ENCODE measurements at places on chromosomes 16 and 17.

GRCh38 chr16:86297866-86298757, 212.2 kb upstream of the FOXF1 start:
- no peak for DNase-seq

GRCh38 chr17:81423698-81424071, 28.4 kb downstream of the BAHCC1 start:
- no peak for DNase-seq

DNA sequence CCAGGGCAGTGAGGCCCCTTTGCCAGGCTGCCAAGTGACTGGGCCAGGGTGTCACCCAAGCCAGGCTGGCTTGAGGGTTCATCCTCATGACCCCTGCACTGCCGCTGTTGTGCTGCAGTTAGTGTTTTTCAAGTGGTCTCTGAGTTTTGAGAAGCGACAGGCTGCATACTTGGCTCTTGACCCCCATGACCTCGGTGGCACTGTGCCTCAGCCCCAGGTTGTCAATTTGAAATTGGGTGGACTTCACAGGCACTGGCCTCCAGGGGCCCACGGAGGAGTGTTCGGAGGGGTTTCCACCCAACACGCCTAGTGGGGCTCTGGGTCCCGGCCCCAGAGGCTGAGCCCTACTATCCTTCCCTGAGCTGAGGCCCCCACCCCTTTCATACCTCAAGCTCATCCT, 42.7 kb downstream of the DHRS7B start:
- DNase-seq = no peak

DNA sequence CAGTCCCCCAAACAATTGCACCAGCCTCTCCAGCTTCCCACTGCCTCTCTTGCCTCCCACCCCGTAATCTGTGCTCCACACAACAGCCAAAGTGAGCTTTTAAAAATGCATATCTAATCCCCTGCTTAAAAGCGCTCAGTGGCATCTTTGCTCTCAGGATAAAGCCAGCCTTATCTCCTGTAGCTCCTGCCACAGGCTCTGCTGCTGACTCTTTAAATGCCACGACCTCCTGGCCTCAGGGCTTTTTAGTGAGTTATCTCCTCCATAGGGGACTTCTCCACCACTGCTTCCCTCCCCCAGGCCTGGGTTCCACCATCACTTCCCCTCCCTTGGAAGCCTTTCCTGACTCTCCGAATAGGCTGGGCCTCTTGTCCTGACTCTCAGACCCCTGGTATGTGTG, 98.6 kb downstream of the GNAO1 start:
- no peak for DNase-seq

DNA sequence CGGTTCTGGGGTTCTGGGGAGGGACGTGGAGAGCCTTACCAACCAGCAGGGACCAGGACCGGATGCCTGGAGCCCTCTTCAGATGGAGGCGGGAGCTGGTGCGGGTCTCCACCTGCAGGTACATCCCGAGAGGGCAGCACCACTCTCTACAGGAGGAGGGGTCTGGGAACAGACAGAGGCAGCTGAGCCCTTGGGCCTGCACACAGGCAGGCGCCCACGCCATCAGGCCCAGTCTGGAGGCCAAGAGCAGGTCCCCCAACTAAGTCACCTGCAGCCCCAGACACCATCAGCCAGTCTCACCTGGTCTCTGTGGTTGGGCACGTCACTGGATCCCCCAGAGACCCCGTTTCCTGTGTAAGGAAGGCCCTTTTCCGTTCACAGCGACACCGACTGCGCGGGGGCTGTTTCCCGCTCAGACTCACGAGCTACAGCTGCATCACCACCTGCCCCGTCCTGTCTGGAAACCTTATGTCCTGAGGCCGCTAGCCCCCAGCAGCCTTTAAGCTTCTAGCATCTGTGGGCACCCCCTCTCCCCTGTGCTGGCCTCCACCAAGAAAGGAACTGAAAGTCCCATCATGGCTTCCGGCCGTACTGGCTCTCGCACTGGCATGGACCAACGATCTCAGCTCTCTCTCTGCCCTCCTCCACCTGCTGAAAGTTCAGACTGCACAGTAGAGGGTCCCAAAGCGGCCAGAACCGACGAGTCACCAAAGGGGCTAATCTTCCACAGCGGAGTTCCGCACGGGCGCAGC, 1.2 kb downstream of the CYBC1 start:
- DNase-seq = no peak

DNA sequence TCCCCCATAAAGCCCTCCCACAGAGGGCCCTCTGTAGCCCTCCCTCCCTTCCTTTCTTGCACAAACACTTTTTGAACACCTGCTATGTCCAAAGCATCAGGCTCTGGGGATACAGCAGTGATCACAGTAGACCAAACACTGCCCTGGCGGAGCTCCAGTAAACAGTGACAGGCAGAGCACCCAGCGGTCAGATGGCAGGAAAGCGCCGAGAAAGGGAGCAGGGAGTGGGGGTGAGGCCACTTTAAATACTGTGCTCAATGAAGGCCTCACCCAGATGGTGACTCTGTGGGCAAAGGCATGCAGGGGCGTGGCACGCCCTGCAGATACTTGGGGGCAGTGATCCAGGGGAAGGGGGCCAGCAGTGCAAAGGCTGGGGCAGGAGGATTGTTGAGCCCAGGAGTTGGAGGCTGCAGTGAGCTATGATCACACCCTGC, 7.6 kb downstream of the PRR29 start:
- no peak for DNase-seq

GRCh38 chr16:12341423-12341822, 364.9 kb downstream of the SNX29 start:
- no peak for DNase-seq

- peak; percentile 60 for DNase-seq
These were observed at the start of gene ADCY7 for GRCh38 chr16:50266337-50267091. ADCY7 (plus strand) TSS chr16:50266551; CDS start chr16:50288180, 21,629 bp downstream.

- no peak for DNase-seq
These were observed 38.5 kb downstream of the MSI2 start for GRCh38 chr17:57294629-57295501.

- DNase-seq = no peak
These were observed 172.5 kb downstream of the CCDC182 start for GRCh38 chr17:57572600-57572999.

DNA sequence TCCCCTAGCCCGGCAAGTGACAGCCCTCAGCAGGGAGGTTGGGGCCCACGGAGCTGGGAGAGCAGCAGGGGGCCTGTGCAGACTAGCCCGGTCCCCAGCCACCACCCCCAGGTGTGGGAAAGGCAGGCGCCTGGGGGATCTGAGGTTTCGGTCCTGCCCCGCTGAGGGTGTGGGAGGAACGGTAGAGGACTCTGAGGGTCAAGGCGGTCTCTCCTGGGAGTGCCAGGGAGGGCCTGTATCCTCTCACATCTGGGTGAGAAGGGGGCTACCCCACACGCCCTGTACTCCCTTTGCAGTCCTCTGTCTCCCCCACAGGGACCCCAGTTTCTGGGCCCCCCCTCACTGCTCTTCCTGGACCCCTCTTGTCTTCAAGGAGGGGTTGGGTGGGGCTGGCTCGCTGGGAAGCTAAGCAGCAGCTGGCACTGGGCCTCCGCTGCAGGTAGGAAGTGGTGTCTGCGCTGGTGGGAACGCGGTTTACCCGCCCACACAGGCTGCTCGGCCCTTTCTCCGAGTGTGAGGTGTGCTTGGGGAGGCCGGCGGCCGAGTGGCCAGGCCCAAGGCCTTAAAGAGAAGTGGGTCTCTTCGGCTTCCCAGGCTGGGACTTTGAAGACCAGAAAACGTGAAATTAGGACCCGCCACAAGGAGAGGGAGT, 15.4 kb downstream of the CD7 start:
- no peak for DNase-seq

GRCh38 chr16:49672753-49673152, 183.2 kb downstream of the ZNF423 start:
- DNase-seq = no peak

DNA sequence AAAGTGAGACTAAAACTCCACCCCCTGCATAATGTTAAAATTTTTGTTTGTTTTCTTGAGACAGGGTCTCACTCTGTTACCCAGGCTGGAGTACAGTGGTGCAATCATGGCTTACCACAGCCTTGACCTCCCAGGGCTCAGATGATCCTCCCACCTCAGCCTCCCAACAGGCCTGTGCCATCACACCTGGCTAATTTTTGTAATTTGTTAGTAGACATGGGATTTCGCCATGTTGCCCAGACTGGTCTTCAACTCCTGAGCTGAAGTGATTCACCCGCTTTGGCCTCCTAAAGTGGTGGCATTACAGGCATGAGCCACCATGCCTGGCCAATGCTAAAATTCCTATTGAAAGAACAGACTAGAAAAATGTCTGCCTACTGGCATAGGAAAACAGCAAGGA, 103.8 kb downstream of the TRIM37 start:
- DNase-seq = no peak

- no peak for DNase-seq
These were observed 637 bp downstream of the RPL23A start for GRCh38 chr17:28720247-28720996.

DNA sequence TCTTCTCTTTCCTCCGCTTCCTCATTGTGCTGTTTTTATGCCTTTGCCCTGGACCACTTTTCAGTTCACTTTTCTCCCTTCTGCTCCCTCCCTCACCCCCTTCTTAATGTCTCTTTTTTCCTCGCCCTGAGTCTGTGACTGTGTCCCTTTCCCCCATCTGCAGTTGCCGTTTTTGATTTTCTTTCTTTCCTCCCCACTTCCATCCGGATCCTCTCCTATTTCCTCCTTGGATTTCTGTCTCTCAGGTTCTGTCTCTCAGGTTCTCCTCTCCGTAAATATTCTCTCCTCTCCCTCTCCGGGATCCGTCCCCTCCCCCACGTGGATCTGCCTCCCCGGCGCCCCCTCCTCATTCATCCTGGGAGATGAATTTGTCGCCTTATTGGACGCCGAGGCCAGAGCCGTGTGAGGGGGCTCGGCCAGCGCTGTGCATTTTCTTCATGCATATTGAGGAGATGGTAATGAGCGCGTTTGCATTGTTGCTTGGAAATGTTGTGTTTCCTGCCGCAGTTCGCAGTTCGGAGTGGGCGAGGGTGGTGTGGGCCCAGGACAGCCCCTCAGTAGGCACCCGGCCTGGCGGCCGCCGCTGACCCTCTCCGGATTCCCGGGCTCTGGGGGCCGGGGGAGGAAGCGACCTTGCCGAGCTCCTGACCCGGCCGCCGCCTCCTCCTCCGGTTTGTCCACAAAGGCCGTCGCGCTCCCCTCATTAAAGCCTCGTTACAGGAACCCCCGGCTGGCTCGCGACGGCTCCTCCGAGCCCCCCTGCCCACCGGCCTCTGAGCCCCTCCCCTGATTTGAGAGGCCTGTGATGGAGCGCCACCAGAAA, 4.5 kb upstream of the IRX3 start:
- DNase-seq = no peak

- DNase-seq = no peak
These were observed 49.3 kb upstream of the BCO1 start for GRCh38 chr16:81189100-81189664.

DNA sequence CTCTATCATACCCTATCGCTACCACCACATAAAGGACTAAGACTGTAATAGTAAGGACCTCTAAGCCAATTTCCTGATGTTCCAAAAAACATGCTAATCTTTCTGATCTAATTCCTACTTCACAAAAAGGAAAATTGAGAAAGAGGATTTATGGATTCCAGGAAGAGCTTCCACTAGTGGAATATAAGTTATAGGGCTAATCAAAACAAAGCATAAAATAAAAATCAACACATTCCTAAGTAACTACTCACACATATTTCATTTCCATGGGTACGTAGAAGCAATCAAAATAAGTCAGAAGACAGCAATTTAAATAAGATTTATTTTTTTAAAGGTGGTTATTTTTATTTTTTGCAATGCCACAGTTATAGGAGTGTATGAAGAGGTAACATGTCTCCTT, 12.4 kb downstream of the CCDC43 start:
- DNase-seq = no peak

DNA sequence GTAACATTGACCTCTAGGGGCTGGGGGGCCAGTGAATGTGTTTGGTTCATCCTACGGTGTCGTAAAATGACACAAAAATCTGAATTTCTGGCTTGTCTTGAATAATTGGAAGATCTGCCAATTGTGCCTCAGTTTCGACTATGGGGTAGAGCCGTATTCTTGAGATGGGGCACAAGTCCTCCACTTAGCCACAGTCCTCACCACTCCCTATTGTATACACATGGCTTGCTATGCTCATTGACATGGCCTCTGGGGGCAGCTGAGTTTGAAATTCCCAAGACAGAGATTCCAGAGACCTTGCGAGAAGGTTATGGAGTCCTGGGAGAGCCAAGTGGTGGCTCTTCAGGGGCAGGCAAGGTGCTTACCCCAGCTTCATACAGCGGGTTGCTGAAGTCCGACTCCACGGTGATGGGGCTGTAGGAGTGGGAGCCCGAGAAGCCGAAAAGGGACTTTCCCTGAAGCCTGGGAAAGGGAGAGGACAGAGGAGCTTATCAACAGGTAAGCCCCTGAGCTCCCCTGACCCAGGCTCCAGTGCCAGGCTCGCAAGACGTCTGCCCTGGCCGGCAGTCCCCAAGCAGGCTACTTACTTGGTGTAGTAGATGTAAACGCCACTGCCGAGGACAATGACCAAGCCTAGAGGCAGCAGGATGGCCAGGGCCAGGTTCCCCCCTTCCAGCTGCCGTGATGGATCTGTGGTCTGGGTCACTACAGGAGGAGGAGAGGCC, 9.0 kb upstream of the CDIPT start:
- no peak for DNase-seq

- no peak for DNase-seq
These were observed 4.1 kb upstream of the LCAT start for GRCh38 chr16:67948015-67948414.

DNA sequence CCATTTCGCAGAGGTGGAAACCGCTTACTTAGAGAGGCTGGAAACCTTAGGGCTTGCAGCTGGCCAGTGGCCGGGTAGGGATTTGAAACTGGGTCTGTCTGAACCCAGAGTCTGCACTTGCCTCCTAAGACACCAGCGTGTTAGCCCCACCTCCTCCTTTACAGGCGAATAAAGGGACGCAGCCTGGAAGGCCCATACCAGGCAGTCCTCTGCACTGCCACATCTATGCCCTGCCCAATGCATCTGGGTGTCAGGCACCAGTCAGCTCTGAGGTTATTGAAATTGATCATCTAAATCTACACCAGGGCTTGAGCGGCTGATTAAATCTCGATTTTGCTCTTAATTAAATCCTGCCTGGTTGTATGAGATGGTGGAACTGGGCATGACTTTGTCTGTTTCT, 19.9 kb upstream of the NAGS start:
- DNase-seq = no peak

DNA sequence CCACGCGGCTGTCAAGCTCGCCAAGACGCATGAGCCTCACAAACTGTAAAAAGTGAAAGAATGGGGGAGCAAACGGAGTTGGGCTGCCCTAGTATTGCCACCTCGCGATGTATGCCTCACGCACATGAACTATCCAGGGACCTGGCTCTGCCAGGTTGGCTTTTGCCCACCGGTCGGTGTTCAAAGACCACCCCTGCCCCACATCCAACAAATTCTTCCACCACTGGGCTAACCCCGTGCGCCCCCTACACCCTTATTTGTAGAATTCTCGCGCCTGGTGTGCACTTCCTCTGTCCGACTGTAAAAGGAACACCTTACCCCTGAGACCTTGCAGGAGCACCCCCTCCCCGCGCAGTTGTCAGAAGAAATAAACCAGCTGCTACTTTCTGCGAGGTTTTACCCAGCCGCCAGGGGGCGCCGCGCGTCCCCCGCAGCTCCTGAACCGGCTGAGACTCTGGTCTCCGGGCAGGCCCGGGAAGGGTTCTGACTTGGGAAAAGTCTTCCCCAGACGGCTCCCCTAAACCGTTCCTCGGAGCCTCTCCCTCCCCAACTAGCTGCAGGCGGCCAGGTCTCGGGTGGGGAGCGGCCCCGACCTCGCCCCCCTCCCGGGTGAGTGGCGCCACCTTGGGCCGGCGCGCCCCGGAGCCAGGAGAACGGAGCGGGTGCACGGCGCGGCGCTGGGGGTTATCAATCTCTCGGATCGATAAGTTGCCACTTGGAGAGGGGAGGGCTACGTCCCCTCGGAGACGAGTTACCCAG, 1.7 kb upstream of the ZNF423 start:
- DNase-seq = peak; percentile 33

GRCh38 chr16:27700304-27700995, 150.5 kb downstream of the KATNIP start:
- DNase-seq = no peak
